ENCODE measurements at places on chromosomes 7 and 10.

DNA sequence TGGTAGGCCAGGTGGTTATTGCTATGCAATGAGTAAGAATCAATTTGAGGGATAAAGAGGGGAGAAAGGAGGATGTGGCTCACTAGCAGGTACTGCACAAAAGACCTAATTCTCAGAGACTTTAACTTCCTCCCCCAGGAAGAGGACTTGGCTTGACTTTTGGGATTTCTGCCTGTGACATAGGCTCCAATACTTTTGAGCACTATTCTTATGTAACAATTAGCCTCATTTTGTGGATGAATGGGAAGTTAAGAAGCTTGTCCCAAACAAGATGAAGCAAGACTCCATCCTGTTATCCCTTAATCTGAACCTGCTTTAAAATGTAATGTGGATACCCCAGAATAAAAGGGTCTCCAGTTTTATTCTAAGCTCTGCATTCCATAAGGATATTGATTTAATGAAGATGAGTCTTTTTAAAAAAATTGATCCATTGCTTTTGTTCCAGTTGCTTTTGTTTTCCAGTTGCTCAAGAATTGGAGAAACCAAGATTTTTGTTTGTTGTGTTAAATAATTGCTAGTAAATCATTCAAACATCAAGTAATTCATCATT, 218.5 kb downstream of the SNX13 start:
- no peak for DNase-seq

DNA sequence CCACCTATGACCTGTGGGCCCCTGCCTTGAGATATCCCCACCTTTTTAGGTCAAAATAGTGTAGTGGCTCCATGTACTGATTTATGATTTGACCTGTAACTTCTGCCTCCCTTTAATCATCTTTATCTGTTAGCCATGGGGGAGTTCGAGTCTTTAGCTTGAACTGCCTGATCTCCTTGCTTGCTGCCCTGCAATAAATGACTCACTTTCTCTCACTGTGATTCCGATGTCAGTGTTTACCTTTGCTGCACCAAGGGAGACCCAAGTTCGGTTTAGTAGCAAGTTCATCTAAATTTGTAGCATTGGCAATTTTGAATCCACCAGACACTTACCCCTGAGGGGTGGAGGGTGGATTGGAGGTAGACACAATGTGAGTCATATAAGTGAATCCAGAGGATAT, 814.6 kb upstream of the AUTS2 start:
- DNase-seq: no peak

DNA sequence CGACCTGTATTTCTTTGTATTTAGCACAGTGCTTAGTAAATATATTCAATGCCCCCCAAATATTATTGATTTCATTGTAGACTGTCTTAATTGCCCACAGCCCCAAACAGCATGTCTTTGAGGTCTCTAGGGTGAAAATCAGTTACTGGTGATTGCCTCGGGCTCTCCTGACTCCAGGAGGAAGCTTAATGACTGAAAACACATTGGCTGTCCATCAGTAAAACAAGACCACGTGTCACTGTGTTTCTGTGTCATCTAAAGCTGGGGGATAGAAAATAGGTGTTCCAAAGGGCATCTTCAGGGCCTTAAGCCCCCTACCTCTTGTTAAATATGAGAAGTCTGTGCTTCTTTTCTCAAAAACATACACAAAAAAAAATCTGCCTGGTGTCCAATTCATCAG, 67.9 kb downstream of the CACNA2D1 start:
- no peak for DNase-seq

GRCh38 chr7:69722843-69723242, 124.6 kb downstream of the AUTS2 start:
- no peak for DNase-seq

DNA sequence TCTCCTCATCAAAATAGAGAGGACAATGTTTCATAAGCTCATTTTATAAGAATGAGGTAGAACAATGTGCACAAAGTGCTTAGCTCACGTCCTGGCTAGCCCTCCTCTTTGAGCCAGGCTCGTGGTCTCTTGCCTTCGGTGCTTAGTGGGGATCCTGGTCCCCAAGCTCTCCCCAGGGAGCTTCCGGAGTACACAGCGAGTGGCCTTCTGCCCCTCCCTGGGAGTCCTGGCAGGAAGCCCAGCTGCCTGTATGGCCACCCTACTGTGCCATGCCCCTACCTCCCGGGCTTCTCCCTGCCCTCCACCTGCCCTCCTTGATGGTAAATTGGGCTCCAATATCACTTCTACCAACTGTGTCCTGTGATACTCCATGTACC, 868 bp downstream of the MYO1G start:
- DNase-seq: no peak

- DNase-seq: no peak
Observed at GRCh38 chr7:136677471-136678365, 190.7 kb upstream of the CHRM2 start.

GRCh38 chr10:115974816-115975430, 298.1 kb downstream of the GFRA1 start:
- DNase-seq: no peak

GRCh38 chr7:30727061-30727945, 24.6 kb upstream of the INMT start:
- peak; percentile 57 for DNase-seq

DNA sequence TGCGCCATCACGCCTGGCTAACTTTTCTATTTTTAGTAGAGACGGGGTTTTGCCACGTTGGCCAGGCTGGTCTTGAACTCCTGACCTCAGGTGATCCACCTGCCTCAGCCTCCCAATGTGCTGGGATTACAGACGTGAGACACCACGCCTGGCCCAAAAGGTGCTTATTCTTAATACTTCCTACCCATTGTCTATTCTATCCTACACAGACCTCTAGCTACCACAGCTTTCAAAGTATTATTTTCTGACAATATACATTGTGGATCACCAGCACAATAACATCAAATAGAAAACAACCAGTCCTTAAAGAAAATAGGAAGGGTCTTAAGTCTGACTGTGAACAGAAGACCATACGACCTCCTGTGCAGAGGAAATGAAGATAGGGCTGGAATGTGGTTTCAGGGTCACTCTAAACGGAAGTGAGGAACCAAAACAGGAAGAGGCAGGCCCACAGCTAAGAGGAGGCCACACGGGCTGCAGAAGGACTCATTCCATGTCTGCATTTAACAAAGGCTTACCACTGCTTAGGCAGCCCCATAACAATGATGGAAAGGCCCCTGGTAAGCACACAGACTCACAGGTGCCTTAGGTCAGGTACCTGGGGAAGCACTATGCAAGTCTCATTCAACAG, 115.2 kb downstream of the ZFAND4 start:
- DNase-seq: peak; percentile 17

DNA sequence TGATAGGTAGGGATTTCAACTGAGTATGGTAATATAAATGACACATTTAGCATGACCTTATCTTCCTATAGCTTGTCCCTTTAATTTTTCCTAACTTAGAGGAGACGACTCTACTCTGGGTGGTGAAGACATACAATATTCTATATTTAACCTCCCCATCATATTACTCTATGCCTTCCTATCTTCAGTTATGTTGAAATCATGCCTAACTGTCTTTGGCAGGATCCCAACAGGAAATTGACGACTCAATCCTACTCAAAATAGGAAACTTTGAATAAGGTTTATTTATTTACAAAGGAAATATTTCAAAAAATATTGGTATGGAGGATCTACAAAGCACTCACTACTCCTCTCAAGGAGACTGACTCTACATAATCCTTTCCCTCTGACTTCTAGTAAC, 24.1 kb upstream of the SEMA3A start:
- no peak for DNase-seq

DNA sequence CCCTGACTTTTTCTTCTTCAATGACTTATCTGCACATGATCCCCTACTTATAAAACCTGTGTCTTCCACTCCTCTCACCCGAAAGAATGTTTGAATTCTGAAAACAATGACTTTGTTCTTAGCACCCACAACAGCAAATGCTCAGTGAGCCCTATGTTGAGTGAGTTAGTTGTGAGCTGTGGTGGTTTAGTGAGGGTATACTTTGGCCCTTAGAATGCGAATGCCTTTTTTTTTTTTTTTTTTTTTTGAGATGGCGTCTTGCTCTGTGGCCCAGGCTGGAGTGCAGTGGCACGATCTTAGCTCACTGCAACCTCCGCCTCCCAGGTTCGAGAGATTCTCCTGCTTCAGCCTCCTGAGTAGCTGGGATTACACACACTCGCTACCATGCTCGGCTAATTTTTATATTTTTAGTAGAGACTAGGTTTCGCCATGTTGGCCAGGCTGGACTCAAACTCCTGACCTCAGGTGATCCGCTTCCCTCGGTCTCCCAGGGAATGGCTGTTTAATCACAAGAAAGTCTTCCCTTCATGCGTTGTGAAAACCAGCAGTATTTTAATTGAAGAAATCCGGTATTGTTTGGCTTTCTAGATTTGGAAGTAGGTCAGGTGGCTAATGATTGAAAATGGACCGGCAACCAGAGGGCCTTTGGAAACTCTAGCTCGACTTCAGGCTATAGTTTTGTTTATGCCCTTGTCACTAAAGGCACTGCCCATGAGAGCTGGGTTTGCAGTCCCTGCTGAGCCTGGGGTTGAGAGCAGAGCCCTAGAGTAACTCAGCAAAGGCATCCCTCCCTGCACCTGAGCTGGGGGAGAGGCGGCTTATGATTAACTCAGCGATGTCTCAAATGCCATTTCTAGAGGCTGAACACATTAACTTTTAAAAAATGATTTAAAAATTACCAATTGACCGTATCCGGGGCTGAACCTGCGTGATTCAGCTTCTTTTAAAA, 41.3 kb downstream of the CUX1 start:
- no peak for DNase-seq

DNA sequence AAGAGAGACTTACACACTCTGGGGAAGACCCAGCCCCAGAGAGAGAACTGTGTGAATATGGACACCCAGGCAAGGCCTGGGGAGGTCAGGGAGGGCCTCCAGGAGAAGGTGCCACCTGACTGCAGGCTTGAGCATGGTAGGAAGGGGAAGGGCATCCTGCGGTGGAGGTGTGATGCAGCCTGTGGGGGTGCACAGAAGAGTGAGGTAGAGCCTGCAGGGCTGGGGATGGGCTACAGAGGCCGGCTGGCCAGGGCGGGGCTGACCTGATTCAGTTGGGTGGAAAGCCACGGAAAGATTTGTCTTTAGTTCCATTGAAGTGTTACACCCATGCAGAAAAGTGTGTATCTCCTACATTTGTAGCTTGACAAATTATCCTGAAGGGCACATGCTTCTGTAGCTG, 47.6 kb downstream of the ZMIZ1 start:
- no peak for DNase-seq

DNA sequence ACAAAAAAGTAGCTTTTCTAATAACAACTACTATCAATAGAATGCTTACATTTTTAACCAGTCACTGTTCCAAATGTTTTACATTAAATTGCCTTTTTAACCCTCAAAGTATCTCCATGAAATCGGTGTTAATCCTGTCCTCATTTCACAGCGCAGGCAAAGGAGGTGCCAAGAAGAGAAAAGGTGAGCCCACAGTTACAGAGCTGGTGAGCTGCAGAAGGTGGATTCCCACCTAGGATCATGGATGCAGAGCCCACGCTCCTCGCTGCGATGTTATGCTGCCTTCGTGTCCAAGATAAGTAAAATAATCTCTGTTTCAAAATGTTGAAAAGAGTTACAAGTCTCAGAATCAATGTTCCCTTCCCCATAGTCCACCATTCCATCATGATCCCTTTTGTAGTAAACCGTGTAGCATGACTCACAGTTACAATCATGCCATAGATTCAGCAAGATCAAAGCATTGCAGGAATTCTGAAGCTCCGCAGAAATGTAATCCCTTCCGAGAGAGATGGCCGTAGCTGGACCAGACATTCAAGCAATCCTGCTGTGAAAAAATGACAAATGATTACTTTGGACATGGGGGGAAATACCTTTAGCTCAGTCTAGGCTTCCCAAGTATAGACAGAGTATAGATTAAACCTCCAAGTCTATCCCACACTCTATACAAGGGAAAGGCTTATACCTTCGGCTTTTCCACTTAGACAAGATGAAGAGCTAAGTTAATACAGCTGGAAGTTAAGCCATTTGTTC, 394.7 kb upstream of the AKR1E2 start:
- no peak for DNase-seq

DNA sequence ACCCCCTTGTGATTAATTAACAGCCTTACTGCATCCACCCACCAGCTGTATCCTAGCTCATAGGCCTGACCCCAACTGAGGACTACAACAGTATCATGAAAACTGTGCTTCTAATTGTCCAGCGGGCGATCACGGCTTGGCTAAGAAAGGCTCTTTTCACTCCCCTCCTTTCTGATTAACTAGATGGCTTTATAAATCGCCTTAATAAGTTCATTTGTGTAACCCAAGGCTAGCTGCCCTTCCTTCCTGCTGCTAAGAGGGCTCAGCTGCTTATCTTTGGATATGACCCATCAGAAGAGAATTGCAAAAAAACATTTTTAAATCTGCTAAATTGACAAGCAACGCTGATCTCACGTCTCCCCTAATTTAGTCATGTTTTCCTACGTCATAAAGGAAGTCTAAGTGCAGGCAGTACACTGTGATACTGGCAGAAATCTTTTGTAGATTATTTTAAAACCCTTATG, 163.0 kb upstream of the LAMB4 start:
- no peak for DNase-seq

GRCh38 chr7:24576171-24577025, 3.1 kb downstream of the PALS2 start:
- DNase-seq: peak; percentile 38

DNA sequence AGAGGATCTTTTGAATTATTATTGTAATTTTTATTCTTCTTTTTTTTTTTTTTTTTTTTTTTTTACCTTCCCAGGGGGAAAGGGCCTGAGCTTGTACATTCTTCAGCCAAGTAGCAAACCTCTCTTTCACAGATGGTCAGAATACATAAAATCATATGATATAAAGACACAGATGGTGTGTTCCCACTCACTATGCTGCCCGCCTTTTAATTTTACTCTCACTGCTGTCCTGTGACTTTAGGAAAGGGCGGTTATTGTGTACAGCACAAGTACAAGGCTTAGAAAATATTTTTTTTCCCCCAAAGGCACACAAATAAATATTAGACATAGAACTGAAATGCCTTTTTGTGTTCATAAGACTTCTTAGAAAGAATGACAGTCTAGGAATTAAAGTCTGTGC, 213.6 kb downstream of the RPS24 start:
- no peak for DNase-seq

DNA sequence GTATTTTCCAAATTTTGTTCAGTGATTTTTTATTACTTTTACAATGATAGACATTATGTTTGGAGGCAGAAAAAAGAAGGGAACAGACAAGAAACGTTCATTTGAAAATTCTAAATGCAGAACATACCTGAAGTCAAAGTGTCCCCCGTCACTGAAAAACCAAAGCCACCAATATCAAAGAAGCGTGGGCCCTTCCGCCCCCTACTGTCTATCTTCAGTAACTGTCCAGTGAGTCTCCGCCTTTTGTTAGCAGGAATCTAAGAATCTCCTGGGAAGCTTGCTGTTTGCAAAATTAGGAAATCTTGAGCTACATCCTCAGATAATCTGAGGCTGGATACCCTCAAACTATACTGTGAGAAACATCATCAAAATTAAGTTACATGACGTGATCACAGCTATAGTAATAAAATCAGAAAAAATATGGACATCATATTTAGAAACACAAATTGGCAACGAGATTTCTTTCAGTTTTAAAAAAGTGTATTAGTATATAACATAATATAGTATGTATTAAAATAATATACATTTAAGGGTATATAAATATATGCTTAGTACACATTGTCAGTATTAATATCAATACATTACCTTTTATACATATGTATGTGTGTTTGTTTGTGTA, 169.3 kb upstream of the AKR1E2 start:
- peak; percentile 68 for DNase-seq

GRCh38 chr7:88318196-88318595, 11.5 kb upstream of the STEAP4 start:
- DNase-seq: no peak

Data from CD4-positive, alpha-beta T cell treated with Interleukin-15 for 4 hours (primary cell).